ENCODE measurements at places on chromosomes 7 and 10. TPM values are rescaled to one million over a fixed set of nuclear protein-coding genes. Genes with fewer than 3 reads are reported as not detected.

GRCh38 chr7:42432644-42433043 lies 195.6 kb upstream of the GLI3 start:
- DNase-seq = no peak

DNA sequence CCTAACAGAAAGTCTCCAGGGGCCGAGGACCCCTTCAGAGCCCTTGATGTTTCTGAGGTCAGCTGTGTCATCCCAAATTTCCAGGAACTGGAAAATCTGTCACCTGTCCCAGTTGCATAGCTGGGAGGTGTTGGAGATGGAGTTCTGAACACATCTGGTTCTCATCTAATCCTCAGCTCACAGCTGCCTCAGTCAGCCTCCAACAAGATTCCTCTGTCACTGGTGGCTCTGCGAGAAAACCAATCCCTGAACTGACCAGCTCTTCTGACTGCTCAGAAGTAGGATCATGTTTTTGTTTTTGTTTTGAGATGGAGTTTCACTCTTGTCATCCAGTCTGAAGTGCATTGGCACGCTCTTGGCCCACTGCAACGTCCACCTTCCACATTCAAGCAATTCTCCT lies 37.6 kb upstream of the MYL10 start:
- DNase-seq = no peak

- no peak for DNase-seq
These were observed 257.2 kb downstream of the CTNNA3 start for GRCh38 chr10:67438605-67439304.

- no peak for DNase-seq
These were observed 181.9 kb downstream of the CDCA7L start for GRCh38 chr7:21763818-21764217.

DNA sequence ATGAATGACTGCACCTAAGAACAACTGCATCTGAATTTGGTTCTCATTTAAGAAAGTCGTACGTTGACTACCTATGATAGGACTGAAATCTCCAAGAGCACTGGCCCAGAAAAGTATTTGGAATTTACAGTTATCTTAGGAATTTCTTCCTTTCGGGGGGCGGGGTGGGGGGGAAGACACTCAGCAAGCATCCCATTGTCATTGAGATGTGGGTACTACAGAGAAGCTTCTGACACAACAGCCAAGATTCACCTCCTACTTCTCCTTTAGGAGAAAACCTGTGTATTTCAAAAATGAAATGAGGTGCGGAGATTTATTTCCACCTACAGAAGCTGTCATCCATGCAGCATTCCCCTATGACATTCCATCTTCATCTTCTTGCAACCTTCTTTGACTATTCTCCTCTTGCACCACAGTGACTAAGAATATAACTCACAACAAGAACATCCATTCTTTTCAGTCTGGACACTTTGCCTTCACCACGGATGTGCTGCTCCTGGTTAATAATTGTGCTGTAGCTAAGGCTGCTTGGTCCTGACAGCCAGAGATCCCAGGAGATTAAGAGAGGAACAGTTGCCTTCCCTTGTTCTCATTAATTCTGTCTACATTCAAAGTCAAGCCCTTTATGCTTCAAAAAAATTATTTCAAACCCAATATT lies 98.4 kb upstream of the FRMD4A start:
- no peak for DNase-seq

GRCh38 chr7:39746103-39746819 lies 122.9 kb downstream of the RALA start:
- peak; percentile 52 for DNase-seq

- DNase-seq = peak; percentile 15
These were observed 699 bp downstream of the CLIP2 start for GRCh38 chr7:74289659-74290552.

GRCh38 chr10:299969-300368 lies 164.7 kb downstream of the ZMYND11 start:
- DNase-seq = no peak

- DNase-seq = peak; percentile 93
These were observed at the start of the genes ARMC10 and FBXL13 for GRCh38 chr7:103074519-103075336. Gene ARMC10 (plus strand): TSS chr7:103075140. CDS start chr7:103075273, 133 bp downstream. Gene FBXL13 (minus strand): TSS chr7:103074796.

- peak; percentile 26 for DNase-seq
These were observed 653 bp upstream of the ADRB1 start for GRCh38 chr10:114042895-114043531.

GRCh38 chr7:109246330-109247077 lies 676.8 kb downstream of the DNAJB9 start:
- no peak for DNase-seq

- no peak for DNase-seq
These were observed 133.5 kb downstream of the CHN2 start for GRCh38 chr7:29328045-29328444.

- no peak for DNase-seq
These were observed 649 bp downstream of the ACTR3B start for GRCh38 chr7:152759949-152760853.

DNA sequence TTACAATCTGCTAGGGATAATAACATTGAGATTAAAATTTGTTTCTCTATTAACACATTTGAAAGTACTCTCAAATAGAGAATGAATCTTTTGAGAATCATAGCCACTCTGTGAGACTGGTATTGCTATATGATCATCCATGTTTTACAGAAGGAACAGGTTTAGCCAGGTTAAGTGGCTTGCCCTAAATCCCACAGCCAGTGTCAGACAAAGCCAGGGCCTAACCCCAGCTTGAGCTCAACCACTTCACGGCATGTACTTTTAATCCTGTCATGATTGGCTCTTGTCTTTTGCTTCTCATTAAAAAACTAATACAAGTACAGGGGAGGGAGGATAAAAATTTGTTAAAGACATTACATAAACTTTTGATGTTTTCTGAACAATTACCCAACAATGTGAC lies 3.8 kb upstream of the ZNRF2 start:
- no peak for DNase-seq

DNA sequence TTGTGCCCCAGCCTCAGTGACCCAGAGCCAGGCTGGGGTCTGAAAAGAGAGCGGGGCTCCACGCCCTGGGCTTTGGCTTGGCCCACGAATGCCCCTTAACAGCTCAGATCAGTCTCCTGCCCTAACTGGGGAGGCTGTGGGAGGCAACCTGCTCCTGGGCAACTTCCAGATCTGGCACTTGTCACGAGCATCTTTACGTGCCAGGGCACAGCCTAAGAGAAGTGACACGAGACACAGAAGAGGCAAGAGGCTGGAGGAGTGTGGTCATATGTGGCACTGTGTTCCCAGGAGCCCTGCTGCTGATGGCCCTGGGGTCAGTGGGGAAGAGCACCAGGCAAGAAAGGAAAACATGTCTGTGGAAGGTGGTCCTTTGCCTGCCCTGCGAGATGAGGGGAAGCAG lies 97.8 kb upstream of the BTBD16 start:
- DNase-seq = no peak

GRCh38 chr7:149887311-149887710 lies 13.5 kb downstream of the ATP6V0E2 start:
- no peak for DNase-seq

- DNase-seq = no peak
These were observed 47.5 kb downstream of the GLI3 start for GRCh38 chr7:42189535-42189934.

The PNLIP gene
- polyA plus RNA-seq = not detected

The SDK1 gene
- polyA plus RNA-seq = not detected

The C7orf33 gene
- not detected for polyA plus RNA-seq

The ACHE gene
- polyA plus RNA-seq = 0.19 TPM

The HTR5A gene
- not detected for polyA plus RNA-seq
